ENCODE measurements at places on chromosomes 16 and 17.

DNA sequence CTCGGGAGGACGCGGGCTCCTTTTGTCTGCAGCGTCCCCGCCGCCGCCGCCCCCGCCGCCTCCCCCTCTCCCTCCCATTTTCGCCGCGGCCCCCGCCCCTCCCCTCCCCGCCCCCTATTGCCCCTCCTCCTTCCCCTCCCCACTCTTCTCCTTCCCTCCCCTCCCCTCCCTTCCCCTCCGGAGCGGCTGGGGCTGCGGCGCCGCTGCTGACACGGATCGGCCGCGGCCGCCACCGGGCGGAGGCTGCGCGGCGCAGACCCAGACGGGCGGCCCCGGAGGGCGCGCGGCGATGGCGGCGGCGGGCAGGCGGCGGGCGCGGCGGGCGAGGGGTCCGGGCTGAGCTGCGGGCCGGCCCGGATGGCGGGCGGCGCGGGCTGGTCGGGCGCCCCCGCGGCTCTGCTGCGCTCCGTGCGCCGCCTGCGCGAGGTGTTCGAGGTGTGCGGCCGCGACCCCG, at the start of gene RAB11FIP4:
TSS of gene RAB11FIP4 (plus strand) at position 180 of the 454 bp plus-strand sequence. CDS start at position 358, 178 bp downstream.
- DNase-seq = no peak

DNA sequence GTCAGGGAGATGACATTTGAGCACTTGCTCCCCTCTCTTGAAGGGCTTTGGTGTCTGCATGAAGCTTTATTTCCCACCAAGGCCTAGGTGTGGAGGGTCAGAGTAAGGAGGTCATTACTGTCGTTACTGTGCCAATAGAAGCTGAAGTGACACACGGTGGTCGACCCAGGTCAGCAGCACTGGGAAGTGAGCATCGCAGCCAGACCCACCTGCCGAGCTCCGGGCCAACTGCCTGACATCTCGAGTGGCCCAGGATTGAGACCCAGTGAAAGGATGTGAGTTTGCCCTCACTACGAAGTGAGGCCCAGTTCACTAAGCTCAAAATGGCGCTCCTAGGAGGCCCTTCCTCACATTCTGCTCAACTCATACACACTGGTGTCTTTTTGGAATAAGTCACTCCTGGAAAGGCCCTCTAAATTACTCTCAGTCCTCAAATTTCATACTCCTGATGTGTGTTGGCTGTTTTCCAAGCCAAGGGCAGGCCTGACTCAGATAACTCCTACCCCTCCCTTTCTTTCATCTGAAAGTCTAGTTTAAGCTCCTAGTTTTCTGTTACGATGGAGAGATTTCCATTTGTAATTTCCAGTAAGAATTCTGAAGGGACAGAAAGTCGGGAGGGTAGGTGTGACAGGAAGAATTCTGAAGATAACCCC, 200.4 kb downstream of the LGALS9B start:
- DNase-seq = no peak

GRCh38 chr17:69143151-69143550, 1.5 kb upstream of the ABCA6 start:
- no peak for DNase-seq

- DNase-seq = no peak
Observed at GRCh38 chr17:71428897-71429296, 691.9 kb upstream of the SOX9 start.

- DNase-seq = no peak
Observed at GRCh38 chr16:55836158-55836611, 3.3 kb upstream of the CES1 start.

DNA sequence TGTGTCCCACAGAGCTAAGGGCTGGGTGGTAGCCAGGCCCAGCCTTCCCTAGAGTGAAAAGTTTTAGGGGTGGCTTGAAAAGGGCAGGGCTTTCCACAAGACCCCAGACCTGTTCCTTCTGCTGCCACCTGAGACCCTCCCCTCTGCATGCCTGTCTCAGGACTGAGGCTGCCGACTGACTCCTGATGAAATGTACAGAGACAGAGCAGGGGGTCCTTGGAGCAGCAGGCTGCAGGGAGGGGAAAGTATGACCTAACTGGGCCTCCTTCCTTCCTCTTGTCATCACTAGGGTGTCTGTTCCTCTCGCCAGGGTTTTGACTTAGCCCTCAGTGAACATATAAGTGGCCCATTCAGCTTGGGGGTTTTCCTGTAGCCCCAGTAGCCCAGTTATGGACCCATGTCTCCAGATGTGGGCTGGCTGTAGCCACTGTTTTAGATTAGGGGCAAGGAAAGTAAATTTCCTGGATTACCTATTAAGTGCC, 14.9 kb upstream of the NFATC3 start:
- DNase-seq = no peak

DNA sequence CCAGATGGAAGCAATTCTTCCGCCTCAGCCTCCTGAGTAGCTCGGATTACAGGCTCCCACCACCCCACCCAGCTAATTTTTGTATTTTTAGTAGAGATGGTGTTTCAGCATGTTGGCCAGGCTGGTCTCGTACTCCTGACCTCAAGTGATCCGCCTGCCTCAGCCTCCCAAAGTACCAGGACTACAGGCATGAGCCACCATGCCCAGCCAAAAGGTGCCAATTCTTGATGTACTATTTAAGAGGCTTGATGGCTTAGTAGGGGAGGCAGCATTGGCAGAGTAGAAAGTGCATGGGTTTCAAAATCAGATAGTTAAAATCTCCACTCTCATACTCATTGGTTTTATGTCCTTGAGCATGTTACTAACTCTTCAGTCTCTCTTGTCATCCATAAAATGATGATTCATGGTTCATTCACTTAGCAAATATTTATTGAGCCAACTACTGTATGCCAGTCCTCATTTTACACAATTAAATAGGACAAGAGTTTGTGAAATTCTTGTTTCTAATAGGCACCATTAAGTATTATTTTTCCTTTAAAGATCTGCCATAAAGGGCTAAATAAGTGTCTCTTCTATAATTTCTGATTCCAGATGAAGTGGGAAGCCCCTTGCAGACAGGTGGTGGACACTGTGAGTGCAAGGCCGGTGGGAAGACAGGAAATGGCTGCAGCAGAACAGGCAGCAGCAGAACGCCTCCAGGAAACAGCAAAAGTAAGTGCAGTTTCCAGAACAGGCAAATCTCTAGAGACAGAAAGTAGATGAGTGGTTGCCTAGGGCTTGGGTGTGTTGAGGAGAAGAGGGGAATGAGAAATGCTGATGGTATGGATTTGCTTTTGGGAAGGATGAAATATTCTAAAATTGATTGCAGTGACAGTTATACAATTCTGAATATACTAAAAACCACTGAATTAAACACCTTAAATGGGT, 8.2 kb upstream of the RPL27 start:
- DNase-seq = no peak

DNA sequence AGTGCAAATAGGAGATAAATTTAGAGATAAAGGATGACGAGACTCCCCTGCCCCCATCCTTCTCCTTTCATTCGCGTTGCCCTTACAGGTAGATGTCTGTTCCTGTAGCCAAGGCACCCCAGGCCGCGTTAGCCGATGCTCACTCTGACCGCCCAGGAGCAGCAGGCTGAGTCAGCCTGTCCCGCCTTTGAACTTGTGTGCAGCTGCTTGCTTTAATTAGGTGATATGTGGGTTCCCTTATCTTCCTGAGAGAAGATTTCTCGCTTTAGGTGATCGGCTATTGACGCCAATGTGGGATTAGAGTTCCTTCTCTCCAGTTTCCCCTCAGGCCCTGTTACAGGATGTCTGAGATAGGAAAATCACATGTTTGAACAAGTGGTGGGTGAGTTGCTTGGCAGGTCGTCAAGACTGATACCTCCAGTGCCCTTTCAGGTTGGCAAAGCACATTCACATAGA, 119.5 kb downstream of the MSI2 start:
- no peak for DNase-seq

GRCh38 chr17:67187927-67188326, 57.1 kb downstream of the HELZ start:
- no peak for DNase-seq

GRCh38 chr17:50222922-50223321, 21.5 kb upstream of the COL1A1 start:
- DNase-seq = no peak

DNA sequence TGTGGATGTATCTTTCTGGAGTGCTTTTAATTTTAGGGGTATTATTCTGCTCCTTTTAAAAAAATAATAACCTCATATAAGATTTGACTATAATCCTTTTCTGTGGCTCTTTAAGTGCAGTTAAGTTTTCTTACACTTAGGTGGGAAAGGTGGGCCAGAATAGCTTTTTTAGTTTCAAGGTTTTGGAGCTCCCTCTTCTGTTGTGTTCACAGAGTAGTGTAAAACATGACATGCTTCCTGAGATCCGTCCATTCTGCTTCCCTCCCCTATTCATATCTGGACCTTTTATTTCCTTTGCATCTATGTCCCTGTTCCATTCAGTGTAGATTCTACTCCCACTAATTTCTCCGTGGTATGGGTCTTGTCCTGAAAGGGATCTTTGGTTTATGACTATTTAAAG, 12.8 kb downstream of the LRRC36 start:
- DNase-seq = no peak

DNA sequence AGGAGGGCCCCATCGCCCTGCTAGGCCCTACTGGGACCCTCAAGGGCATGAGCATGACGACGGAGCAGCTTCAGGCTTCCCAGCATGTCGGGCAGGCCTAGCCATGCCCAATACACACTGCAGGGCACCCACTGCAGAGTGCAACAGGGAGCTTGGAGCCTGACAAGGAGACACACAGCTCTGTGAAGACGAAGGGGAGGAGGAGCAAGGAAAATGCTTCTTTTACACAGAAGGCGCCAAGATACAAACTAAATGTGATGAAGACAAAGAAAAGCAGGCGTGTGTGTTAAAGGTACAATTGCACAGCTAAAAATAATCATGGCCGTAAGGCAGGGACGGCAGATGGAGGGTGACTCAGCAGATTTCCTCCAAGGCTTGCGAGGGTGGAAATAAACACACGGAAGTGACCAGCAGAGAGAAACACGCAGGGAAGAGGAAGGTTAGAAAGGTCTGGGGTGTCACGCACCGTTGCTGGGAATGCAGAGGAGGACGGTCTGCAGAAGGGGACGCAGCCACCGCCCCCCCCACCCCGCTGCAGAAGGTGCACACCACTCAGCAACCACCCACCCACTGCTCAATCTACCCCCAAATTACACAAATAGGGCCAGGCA, 108.5 kb downstream of the ZNF778 start:
- DNase-seq = no peak

GRCh38 chr16:10831894-10832886, 13.6 kb upstream of the TVP23A start:
- DNase-seq = no peak

DNA sequence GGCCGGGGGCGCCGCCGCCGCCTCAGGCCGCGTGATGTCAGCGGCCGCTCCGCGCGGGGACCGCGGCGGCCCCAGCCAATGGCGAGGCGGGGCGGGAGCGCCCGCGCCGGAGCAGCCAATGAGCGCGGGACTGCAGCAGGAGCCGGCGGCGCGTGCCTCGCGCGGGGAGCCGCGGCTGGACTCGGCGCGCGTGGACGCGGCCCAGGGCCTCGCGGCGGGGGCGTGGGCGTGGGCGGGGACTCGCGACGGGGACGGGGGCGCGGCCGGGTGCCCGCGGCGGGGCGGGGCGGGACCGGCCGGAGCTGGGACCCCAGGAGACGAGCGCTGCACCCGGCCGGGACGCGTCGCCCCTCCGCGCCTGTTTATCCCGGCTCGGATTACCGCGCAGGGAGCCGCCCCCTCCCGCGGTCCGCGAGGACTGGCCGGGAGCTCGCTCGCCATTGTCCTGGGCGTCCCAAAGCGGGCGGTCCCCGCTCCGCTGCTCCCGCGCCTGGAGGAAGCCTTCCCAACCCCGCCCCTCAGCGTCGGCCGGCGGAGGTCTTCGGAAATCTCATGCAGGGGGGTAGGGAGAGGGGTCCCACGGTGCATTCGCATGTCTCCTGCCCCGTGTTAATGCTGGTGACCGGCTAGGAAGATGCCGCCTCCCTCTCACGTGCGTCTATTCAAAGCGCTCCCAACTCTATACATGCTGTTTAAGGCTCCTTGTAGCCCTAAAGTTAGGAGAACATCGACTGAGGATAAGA, at the start of gene RNF157:
TSS of gene RNF157 (minus strand) at position 33 of the 743 bp plus-strand sequence. CDS start 253 bp downstream, outside the sequence.
- DNase-seq = no peak

GRCh38 chr16:30049871-30050270, 15.7 kb upstream of the ALDOA start:
- DNase-seq = no peak

GRCh38 chr16:79339863-79340262, 260.7 kb downstream of the MAF start:
- DNase-seq = no peak

DNA sequence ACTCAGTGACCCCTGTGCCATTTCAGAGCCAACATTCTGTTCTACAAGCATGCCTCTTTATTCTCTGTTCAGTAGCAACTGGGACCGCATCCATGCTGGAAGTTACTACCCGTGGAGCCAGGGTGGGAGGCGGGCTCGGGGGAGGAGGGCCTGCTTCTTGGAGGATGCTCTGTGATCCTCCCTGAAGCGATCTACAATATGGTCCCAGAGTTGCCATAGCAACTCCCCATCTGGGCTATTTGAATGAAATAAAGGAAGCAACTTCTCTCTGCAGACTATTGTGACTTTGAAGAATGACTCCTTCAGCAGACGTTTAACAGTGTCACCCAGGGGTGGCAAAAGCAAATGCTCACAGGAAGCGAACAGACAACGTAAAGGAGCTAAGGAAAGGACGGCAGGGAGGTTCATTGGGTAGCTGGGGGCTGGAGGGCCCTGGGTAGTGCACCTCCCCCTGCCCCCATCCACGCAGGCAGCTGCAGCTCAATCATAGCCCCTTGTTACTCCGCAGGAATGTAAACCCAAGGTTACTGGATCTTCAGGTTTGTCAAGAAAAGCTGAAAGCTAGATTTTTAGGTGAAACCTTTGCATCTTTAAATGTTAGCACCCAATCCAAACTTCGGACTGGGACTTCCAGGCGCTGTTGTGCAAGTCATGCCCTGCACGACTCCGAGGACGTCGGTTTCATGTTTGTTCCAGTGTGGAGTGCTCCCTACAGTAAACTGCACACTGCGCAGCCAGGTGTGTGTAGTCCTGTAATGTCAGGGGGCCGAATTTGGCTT, 51.1 kb upstream of the MEAK7 start:
- DNase-seq = no peak

DNA sequence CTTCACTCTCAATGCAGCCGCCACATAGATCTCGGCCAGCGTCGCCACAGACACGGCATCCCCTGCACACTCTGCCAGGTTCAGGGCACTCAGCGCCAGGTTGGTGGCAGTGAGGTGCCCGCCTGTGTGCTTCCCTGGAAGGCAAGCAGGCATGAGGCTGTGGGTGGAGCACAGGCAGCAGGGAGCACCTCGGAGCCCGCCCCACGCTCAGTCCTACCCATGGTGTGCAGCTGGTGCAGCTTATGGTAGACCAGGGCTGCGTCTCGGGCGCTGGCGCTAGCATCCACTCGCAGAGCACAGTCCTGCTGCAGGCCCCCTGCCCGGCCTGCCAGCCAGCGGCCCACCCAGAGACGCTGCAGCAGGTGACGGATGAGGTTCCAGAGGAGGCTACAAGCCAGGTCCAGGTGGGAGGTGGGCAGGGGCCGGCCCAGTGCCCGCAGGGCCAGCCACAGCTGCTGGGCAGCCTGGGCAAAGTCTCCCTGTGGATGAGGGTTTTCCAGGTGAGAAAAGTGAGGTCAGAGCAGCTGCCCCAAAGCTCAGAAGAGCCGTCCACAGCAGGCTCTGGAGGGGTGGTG, 20.5 kb downstream of the SREBF1 start:
- DNase-seq = no peak

All from esophagus squamous epithelium (tissue), 5 donors.